Panc1 (cell line): ENCODE measurements at places on chromosomes 6 and 20.

DNA sequence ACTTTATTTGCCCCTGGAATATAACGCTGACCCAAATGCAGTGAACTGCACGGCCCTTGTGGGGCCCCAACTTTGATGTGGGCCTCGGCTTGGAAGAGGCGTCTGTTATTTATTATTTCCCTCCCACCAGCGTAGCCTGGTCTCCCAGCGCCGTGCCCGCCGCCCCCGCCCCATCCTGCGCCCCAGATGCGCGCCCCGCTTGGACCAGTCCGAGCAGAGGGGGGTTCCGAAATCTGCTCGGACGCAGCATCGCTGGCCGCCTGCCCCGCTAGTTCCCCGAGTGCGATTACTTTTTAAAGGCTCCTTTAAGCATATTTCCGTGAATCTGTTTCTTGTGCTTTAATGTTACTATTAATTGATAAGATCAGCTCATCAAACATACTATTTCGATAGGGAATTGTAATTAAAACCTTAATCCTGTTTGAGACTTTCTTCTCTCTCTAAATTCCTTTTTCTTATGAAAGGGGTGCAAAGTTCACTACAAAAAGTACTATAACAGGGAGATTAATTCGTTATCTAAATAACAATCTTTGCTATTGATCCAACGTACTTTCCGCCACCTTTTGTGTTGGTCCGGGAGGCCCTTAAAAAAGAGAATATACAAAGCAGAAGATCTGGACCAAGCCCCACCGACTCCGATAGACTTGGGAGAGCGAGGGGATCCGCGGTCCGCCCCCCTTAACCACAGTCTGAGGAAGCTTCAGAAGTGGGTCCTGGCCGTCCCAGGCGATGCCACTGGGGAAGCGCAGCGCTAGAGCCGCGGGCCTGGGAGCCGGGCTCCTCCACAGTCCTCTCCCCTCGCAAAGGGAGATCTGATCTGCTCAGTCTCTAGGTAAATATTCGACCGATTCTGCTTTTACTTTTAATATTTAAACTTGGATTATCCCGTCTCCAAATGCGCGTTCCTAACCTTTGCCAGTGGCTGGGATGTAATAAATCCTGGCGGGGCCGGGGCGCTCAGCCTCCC lies 10.2 kb downstream of the POU3F2 start:
- H3K4me3 ChIP-seq: peak overlapping the region; percentile 55
- no peak for DNase-seq
- H3K27me3 ChIP-seq: peaks cover 30% of the 10 kb centered on the region
- H3K36me3 ChIP-seq: no peaks in the 10 kb centered on the region
- H3K4me1 ChIP-seq: peaks cover 8% of the 10 kb centered on the region

GRCh38 chr6:31661262-31662123 lies 915 bp upstream of the C6orf47 start:
- H3K27me3 ChIP-seq: no peaks in the 10 kb centered on the region
- H3K27ac ChIP-seq: peak overlapping the region; percentile 98
- H3K4me3 ChIP-seq: peak overlapping the region; percentile 99
- no peak for DNase-seq
- peaks cover 31% of the 10 kb centered on the region for H3K4me1 ChIP-seq

GRCh38 chr20:8568075-8568474 lies 436.0 kb downstream of the PLCB1 start:
- H3K36me3 ChIP-seq: no peaks in the 10 kb centered on the region
- H3K4me3 ChIP-seq: no peak overlapping the region
- no peaks in the 10 kb centered on the region for H3K27me3 ChIP-seq
- no peak overlapping the region for H3K27ac ChIP-seq
- no peak for DNase-seq
- H3K4me1 ChIP-seq: no peaks in the 10 kb centered on the region

GRCh38 chr6:124434421-124434820 lies 527.8 kb upstream of the RNF217 start:
- no peak overlapping the region for H3K4me3 ChIP-seq
- H3K36me3 ChIP-seq: no peaks in the 10 kb centered on the region
- no peaks in the 10 kb centered on the region for H3K4me1 ChIP-seq
- H3K27me3 ChIP-seq: no peaks in the 10 kb centered on the region

- H3K27ac ChIP-seq: no peak overlapping the region
- no peaks in the 10 kb centered on the region for H3K36me3 ChIP-seq
- H3K4me1 ChIP-seq: no peaks in the 10 kb centered on the region
- H3K27me3 ChIP-seq: no peaks in the 10 kb centered on the region
- no peak overlapping the region for H3K4me3 ChIP-seq
Measured at GRCh38 chr6:21075986-21076385, 517.6 kb upstream of the SOX4 start.

DNA sequence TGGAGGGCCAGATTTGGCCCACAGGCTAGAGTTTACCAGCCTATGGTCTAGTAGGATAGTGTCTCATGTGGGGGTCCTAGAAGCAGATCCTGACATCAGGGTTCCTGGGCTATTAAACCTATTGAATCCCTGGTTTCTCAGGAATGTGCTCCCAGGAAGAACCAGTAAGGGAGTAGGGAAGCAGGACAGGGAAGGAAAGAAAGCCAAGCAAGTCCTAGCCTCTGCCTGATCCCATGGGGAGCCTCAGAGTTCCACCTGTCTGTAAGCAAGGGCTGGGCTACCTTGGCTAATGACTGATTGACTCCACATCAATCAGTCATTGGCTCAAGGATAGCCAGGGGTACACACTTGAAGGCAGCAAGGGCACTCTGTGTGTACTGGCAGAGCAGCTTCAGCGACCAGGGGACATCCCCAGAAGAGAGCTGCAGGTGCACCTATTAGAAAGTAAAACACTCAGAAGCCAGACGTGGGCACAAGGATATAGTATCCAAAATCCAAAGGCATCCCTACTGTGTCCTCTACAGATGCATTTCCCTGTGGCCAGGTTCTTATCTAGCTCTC lies 309.5 kb downstream of the TSHZ2 start:
- peaks cover 4% of the 10 kb centered on the region; the same call in 1 of the 2 replicates for H3K27me3 ChIP-seq
- no peaks in the 10 kb centered on the region for H3K36me3 ChIP-seq
- H3K27ac ChIP-seq: no peak overlapping the region
- no peak overlapping the region for H3K4me3 ChIP-seq
- H3K4me1 ChIP-seq: no peaks in the 10 kb centered on the region

DNA sequence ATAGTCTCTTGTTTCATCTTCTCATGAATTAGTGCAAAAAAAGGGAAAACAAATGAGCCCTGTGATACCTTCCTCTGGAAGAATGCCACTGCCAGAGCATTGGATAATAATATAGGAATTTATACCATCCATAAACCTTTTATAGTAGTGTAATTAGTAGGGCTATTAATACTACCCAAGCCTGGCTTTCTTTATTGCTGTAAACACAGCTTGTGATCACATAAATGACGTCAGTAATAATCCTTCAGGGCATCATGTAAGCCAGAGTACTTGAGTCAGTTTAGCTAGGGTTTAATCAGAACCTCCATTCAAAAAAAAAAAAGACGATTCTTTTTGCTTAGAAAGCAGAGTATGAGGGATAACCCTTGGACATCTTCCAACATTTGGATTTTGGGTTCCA lies 264.8 kb downstream of the SLC35F1 start:
- H3K4me1 ChIP-seq: no peaks in the 10 kb centered on the region
- no peaks in the 10 kb centered on the region for H3K36me3 ChIP-seq
- no peak overlapping the region for H3K27ac ChIP-seq
- no peak overlapping the region for H3K4me3 ChIP-seq
- no peak for DNase-seq
- H3K27me3 ChIP-seq: no peaks in the 10 kb centered on the region

- H3K36me3 ChIP-seq: no peaks in the 10 kb centered on the region
- H3K27ac ChIP-seq: peak overlapping the region; percentile 39; the same call in 1 of the 2 replicates
- no peak overlapping the region for H3K4me3 ChIP-seq
- peaks cover 5% of the 10 kb centered on the region for H3K4me1 ChIP-seq
- peak; percentile 86 for DNase-seq
Measured at GRCh38 chr6:145015739-145016558, 719.4 kb downstream of the EPM2A start.

GRCh38 chr6:108578595-108579327 lies 18.0 kb downstream of the FOXO3 start:
- H3K4me1 ChIP-seq: peaks cover 13% of the 10 kb centered on the region
- DNase-seq: no peak
- H3K4me3 ChIP-seq: no peak overlapping the region
- H3K27me3 ChIP-seq: no peaks in the 10 kb centered on the region

DNA sequence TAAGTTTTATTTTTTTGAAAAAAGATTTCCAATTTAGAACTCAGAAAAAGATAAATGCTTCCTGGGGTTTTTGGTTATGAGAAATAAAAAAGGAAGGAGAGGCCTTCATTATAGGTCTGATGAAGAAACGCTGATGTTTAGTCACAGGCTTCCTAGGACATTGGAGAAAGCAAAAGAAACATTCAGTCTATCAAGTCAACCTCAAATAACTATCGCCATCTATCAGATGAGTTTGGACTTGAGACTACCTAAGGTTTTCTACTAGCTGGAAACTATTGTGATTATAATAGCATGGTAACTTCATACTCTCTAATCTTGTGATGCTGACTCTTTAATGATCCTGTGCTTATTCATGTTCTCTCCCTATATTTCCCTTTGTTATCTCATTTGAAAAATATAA lies 171.3 kb downstream of the TPBG start:
- no peak overlapping the region for H3K4me3 ChIP-seq
- no peaks in the 10 kb centered on the region for H3K36me3 ChIP-seq
- H3K4me1 ChIP-seq: no peaks in the 10 kb centered on the region
- no peak overlapping the region for H3K27ac ChIP-seq
- H3K27me3 ChIP-seq: no peaks in the 10 kb centered on the region
- no peak for DNase-seq

- 0 out of 2 replicates have a peak, but pooled peaks cover under 1% of the 10 kb centered on the region for H3K36me3 ChIP-seq
- H3K4me1 ChIP-seq: no peaks in the 10 kb centered on the region
- no peak overlapping the region for H3K4me3 ChIP-seq
- H3K27ac ChIP-seq: no peak overlapping the region
Measured at GRCh38 chr6:36692220-36692619, 5.4 kb upstream of the RAB44 start.

DNA sequence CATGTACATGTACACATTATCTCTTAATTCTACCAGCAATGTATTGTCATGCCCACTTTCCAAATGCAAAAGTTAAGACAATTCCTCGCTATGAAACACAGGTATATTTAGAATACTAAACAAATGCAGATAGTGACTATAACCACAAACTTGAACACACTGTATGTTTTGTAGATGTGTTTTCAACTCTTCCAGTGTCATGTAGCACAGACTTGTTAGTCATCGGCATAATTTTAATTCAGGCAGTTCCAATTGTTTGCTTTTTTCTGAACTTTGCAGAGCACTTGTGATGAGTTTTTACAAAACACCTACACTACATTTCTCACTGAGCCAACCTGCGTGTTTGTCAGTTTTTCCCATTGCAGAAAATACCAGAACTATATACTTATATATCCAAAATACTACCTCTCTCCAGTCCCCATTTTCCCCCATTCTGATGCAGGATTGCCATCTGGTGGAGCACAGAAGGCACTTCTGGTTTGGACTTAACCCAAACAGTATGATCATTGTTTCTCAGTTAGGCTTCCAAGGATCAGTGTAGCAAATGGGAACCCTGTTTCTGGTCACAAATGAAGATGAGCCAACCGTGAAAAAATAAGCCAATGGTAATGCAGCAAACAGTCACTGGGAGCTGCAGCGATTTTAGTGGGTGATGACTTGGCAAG lies 143.4 kb downstream of the ADGRB3 start:
- H3K27ac ChIP-seq: no peak overlapping the region
- H3K4me1 ChIP-seq: no peaks in the 10 kb centered on the region
- H3K4me3 ChIP-seq: no peak overlapping the region
- no peaks in the 10 kb centered on the region for H3K27me3 ChIP-seq
- no peaks in the 10 kb centered on the region for H3K36me3 ChIP-seq

GRCh38 chr6:137631323-137631722 lies 137.1 kb upstream of the OLIG3 start:
- no peaks in the 10 kb centered on the region for H3K36me3 ChIP-seq
- H3K4me3 ChIP-seq: no peak overlapping the region
- no peak overlapping the region for H3K27ac ChIP-seq
- H3K27me3 ChIP-seq: 0 out of 2 replicates have a peak, but pooled peaks cover 3% of the 10 kb centered on the region
- no peak for DNase-seq
- no peaks in the 10 kb centered on the region for H3K4me1 ChIP-seq

GRCh38 chr6:36818756-36819155 lies 20.5 kb downstream of the CPNE5 start:
- DNase-seq: no peak
- H3K27me3 ChIP-seq: no peaks in the 10 kb centered on the region
- H3K4me3 ChIP-seq: no peak overlapping the region
- no peaks in the 10 kb centered on the region for H3K36me3 ChIP-seq
- no peaks in the 10 kb centered on the region for H3K4me1 ChIP-seq
- no peak overlapping the region for H3K27ac ChIP-seq

- DNase-seq: no peak
- H3K27me3 ChIP-seq: no peaks in the 10 kb centered on the region
- H3K36me3 ChIP-seq: no peaks in the 10 kb centered on the region
- no peaks in the 10 kb centered on the region for H3K4me1 ChIP-seq
- H3K4me3 ChIP-seq: no peak overlapping the region
- no peak overlapping the region for H3K27ac ChIP-seq
Measured at GRCh38 chr6:126300126-126300525, 39.8 kb upstream of the CENPW start.

- no peak for DNase-seq
- H3K4me3 ChIP-seq: no peak overlapping the region
- H3K27ac ChIP-seq: no peak overlapping the region
- H3K4me1 ChIP-seq: no peaks in the 10 kb centered on the region
Measured at GRCh38 chr6:92161953-92162352, 1257.4 kb downstream of the EPHA7 start.

DNA sequence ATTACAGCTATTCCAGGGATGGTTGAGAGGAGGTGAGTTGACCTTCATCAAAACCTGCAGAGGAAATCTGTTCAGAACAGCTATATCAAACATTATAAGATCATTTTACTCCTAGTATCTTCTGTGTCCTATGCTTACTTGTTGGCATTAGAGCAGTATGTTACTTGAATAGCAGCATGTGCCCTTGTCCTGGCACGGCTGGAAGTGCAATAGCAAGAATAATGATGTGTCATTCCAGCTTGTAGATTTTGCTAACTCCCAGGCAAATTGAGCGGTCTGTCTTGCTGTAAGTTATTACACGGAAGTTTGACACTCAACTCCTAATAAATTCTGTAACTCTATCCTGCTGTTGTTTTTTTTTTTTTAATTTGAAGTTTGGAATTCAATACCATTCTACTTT lies 385.5 kb downstream of the TENT5A start:
- no peak overlapping the region for H3K4me3 ChIP-seq
- H3K4me1 ChIP-seq: no peaks in the 10 kb centered on the region
- no peak for DNase-seq
- H3K36me3 ChIP-seq: no peaks in the 10 kb centered on the region

- H3K27me3 ChIP-seq: no peaks in the 10 kb centered on the region
- DNase-seq: no peak
- H3K27ac ChIP-seq: no peak overlapping the region
- H3K36me3 ChIP-seq: no peaks in the 10 kb centered on the region
- H3K4me3 ChIP-seq: no peak overlapping the region
Measured at GRCh38 chr20:20630551-20630950, 81.9 kb downstream of the RALGAPA2 start.

GRCh38 chr6:33677143-33677660 lies 34.3 kb downstream of the UQCC2 start:
- no peak overlapping the region for H3K27ac ChIP-seq
- H3K36me3 ChIP-seq: no peaks in the 10 kb centered on the region; the same call in 1 of the 2 replicates
- no peak overlapping the region for H3K4me3 ChIP-seq
- peaks cover 13% of the 10 kb centered on the region for H3K4me1 ChIP-seq
- H3K27me3 ChIP-seq: no peaks in the 10 kb centered on the region

GRCh38 chr6:143607974-143608373 lies 69.8 kb upstream of the PHACTR2 start:
- no peaks in the 10 kb centered on the region for H3K36me3 ChIP-seq
- no peak overlapping the region for H3K4me3 ChIP-seq
- H3K27me3 ChIP-seq: no peaks in the 10 kb centered on the region
- 0 out of 2 replicates have a peak, but pooled peaks cover 3% of the 10 kb centered on the region for H3K4me1 ChIP-seq
- no peak overlapping the region for H3K27ac ChIP-seq
- DNase-seq: no peak

GRCh38 chr6:79138146-79138545 lies 60.1 kb upstream of the PHIP start:
- no peaks in the 10 kb centered on the region for H3K36me3 ChIP-seq
- no peak for DNase-seq
- H3K27me3 ChIP-seq: no peaks in the 10 kb centered on the region
- no peak overlapping the region for H3K4me3 ChIP-seq
- no peak overlapping the region for H3K27ac ChIP-seq
- no peaks in the 10 kb centered on the region for H3K4me1 ChIP-seq
